ENCODE measurements at places on chromosomes 3 and 15.

- DNase-seq: peak; percentile 64
Observed at GRCh38 chr15:84929795-84930603, 45.5 kb downstream of the SLC28A1 start.

- DNase-seq: no peak
Observed at GRCh38 chr3:150867434-150867833, 37.8 kb downstream of the MINDY4B start.

- no peak for DNase-seq
Observed at GRCh38 chr3:66075281-66075680, 36.6 kb upstream of the MAGI1 start.

GRCh38 chr3:102092617-102093466, 243.5 kb downstream of the NFKBIZ start:
- no peak for DNase-seq

GRCh38 chr15:72599855-72600464, 54.5 kb upstream of the GOLGA6B start:
- peak; percentile 4 for DNase-seq

DNA sequence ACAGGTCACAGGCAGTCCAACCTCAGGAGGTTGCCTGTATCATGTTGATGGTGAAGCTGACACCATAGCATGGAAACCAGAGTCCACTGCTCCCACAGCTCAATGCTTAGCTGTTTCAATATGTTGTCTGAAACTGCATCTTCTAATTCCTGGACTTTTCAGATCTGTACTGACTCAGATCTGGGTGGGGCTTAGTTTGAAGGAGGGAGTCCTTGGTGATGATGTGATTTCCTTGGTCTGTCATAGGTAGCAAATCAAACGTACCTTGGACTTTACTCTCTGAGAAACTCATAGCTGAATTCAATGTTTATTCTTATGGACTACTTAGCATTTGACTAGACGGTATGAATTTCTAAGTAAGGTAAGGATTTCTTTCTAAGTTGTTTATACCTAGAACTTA, at the start of gene HHLA2:
Gene HHLA2 (plus strand): TSS at position 310 of the 400 bp plus-strand sequence. CDS start 55,266 bp downstream, outside the sequence.
- DNase-seq: no peak

- DNase-seq: no peak
Observed at GRCh38 chr3:171765511-171765887, 44.8 kb downstream of the PLD1 start.

- DNase-seq: no peak
Observed at GRCh38 chr3:80688814-80689213, 921.0 kb upstream of the ROBO1 start.

DNA sequence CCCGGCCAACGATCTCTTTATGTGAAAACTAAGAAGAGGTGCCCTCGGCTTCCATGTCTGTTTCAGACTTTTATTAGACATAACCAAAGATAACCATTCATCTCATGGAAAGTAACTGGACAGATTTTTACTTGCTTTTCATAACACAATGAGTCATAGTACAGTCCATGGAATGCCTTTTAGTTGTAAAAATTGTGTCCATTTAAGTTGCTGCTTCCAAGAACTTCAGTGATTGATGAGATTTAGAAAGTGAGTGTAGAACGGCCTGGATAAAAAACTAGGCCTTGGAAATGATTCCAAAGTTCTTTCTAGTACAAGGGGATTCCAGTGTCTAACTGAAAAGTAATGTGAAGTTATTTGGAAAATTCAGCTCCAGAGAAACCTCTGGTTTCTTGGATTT, 10.8 kb downstream of the EIF2AK4 start:
- DNase-seq: peak; percentile 71

DNA sequence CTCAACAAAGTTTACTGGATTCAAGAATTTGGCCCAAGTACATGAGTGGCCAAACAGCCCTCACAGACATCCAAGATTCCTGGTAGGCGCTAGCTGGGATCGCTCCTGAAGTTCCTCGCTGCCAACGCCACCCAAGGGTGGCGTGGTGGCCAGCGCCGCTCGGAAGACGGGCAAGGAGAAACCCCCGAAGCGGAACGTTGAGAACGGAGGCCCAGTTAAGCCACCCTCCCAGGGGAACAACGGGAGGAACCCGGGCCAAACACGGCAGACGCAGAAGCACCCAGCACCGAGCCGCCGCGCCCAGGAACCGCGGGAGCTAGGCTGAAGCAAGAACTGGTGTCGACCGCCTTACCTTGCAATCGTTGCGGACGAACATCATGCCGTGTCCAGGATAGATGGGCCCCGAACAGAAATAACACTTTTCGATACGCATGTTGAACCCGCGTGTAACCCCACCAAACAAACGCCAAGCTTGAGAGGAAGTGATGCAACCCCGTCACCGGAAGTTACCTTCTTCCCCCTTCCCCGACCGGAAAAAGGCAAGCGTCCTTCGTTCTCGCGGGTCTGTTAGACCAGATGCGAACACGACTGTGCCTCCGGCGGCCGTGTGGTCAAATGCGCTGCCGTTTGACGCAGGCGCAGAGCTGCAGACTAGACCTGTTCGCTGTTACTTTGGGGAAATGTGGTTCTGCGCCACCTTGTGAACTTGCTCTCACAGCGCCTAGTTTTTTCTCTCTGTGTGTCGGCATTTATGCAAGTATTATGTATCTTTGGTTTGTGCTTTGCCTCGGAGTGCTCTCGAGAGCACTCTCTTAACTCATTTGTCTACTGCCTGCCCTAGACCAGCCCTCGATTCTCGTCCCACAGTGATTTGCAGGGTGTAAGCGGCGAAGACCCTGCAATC, at the start of gene RSL24D1:
Gene RSL24D1 (minus strand): TSS at position 484 of the 904 bp plus-strand sequence. CDS start 51 bp downstream, at position 433.
- peak; percentile 95 for DNase-seq

DNA sequence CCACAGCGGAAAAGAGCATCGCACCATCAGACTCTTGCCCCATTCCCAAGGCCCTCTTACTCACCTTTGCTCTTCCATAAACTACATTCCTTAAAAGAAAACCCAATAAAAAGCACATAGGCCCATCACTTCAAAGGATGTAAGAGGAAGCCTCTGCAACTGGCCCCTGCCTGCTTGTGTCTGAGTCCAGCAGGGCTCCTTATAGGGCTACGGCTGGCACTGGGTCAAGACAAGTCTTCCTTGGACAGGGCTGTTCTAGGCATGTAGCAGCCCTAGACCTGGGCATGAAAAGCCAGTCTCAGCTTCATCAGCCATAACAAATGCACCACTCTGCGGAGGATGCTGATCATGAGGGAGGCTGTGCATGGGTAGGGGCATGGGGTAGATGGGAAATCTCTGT, 218.3 kb downstream of the NTRK3 start:
- DNase-seq: no peak

GRCh38 chr15:99409560-99409959, 156.2 kb upstream of the MEF2A start:
- DNase-seq: no peak

- no peak for DNase-seq
Observed at GRCh38 chr3:148750296-148750695, 52.6 kb downstream of the AGTR1 start.

DNA sequence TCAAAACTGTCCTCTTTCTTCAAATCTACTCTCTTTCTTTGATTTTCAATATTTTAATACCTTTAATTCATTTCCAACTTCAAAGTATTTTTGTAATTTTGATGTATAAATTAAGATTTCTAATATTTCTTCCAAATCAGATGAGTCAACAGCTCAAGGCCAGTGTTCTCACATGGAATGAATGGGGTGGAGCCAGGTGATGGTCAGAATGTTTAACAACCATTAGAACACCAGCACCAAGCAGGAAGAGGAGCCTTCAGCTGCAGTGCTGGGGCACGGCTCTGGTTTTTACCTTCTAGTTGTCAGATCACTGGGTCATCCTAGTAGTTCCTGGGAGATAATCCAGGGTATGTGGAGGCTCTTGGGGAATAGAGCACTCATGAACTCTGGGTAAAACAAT, 494.5 kb upstream of the PDZRN3 start:
- DNase-seq: no peak

DNA sequence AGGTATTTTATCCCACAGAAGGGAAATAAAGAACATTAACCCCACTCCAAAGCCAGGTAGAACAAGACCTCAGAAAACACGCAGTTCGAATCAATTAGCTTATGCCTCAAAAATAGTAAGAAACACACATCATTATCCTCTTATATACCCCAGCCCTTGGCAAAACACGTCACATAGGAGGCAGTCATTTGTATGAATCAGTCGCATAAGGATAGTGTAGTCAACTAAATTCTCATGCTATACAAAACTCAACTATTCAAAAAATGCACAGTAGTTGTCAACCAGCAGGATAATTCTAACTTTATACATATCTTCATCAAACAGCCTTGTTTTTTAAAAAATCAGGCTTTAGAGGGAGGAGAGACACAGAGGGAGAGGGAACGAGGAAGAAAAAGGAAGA, 298.4 kb downstream of the FOXP1 start:
- DNase-seq: no peak

GRCh38 chr3:122067588-122068240, 12.6 kb downstream of the CD86 start:
- DNase-seq: no peak

- no peak for DNase-seq
Observed at GRCh38 chr15:96064351-96064756, 266.1 kb upstream of the NR2F2 start.

- DNase-seq: no peak
Observed at GRCh38 chr3:50347187-50347813, 1.8 kb upstream of the ZMYND10 start.

GRCh38 chr15:64429448-64429847, 30.9 kb upstream of the ZNF609 start:
- DNase-seq: no peak

DNA sequence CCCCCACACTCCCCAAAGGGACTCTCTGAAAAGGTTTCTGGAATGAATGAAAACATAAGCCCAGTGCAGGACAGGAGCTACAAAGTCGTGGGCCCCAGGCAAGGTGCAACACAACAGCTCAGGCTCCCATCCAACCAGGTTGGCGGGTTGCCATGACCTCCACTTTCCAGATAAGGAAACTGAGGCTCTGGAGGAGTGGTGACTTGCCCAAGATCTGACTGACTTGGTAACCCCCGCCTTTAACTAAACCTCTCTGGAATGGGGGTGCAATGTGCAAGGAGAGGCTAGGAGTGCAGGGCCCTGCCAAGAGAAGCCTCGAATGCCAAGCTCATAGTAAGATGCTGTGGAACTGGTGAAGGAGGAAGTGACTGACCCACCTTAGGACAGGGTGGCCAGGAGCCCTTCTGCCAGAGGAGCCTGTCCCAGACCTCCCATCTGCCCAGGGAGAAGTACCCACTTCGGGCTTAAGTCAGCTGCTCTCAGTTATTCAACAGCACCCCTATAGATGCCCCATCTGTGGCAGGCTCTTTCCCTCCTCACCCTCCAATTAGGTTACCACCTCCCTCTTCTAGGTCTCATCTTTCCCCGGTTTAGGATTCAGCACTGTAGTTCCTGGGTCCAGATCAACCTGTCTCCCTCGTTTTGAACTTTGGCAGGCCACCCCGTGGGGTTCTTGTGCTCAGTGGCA, 553 bp upstream of the TNNC1 start:
- DNase-seq: no peak

DNA sequence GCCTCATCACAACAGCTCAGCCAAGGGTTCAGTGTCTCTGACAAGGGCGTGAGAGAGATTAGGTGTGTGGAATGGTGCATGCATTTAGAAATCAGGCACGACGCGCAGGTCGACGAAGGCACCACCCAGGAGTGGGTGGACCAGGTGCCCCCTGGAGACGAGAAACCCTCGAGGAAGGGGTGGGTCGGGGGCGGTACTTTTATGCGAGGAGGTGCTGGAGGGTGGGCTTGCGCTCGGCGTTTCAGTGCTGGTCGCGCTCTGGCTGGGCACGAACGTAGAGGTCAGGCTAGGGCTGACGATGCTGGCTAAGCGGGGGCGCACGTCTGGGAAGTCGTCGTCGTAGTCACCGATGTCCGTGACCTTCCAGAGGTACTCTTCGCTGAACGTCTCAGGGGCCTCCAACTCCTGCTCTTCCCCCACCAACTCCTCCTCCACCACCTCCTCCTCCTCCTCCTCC, 393 bp downstream of the ERICH6 start:
- no peak for DNase-seq

GRCh38 chr3:71055257-71056001, 528.1 kb downstream of the FOXP1 start:
- DNase-seq: no peak

GRCh38 chr3:162538491-162538890, 1041.9 kb downstream of the OTOL1 start:
- no peak for DNase-seq

GRCh38 chr3:171614318-171614921, 154.2 kb upstream of the TNIK start:
- DNase-seq: no peak

GRCh38 chr3:40911928-40912327, 287.4 kb upstream of the CTNNB1 start:
- DNase-seq: no peak

- DNase-seq: no peak
Observed at GRCh38 chr3:79115458-79115857, 652.3 kb downstream of the ROBO1 start.

DNA sequence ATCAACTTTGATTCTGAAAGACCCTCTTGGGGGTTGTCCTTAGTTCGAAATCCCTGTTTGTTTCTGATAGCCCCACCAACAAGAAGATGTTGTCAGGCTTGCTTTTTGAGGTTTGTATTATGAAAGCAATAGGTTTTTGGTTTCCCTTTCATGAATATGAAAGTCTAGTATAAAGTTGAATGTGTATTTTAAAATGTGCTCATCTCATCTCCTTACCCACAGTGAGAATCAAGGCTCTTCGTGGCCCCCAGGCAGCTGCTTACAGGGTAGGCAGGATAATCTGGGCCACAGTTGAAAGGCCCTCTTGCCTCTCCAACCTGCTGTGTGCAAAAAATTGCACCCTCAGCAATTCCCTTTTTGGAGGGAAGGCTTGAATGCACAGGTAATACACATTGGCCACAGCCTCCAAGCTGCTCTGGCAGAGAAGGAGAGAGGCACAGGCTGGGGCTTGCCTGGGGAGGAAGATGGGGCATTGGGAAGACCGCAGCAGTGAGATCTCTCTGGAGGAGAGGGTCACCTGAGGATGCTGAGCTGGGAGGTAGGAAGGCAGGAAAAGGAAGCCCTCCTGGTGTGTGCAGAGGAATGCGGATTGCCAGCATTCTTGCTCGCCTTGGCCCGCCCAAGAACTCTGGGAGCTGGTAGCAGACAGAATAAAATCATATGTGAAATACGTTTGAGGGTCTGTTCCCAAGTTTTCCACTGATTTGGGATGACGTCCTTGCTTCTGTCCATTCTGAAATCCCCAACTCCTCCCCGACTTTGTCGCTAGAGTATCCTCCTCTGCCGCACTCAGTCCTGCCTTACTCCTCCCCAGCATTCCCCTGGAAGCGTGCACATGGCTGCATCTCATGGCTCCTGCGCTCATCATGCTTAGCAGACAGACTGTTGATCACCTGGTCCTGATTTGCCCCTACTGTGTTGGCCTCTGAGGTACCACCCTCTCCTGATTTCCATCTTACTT, 196.4 kb downstream of the RPLP1 start:
- no peak for DNase-seq

GRCh38 chr3:55870594-55870993, 383.5 kb upstream of the WNT5A start:
- DNase-seq: no peak

- DNase-seq: no peak
Observed at GRCh38 chr3:188150982-188151381, 3.0 kb upstream of the LPP start.

DNA sequence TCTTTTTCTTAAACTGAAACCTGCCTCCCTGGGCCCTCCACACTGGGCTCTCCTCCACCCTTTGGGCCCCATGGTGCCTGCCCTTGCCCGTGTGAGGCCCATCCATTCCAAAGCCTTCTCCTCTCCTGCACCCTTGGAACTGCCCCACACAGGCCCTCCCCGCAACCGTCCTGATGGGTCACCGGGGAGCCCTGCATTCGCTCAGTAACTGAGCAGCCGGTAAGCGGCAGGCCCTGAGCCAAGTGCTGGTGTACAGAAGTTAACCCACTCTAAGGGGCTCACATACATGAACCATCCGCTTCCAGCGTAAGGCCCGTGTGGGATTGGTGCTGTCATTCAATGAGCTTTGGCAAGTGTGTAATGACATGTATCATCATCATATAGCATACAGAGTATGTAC, 5.4 kb upstream of the LRRC15 start:
- no peak for DNase-seq
